ENCODE measurements at places on chromosomes 11 and 22.

- no peak for DNase-seq
These were observed 27.5 kb upstream of the MTNR1B start for GRCh38 chr11:92941676-92942571.

DNA sequence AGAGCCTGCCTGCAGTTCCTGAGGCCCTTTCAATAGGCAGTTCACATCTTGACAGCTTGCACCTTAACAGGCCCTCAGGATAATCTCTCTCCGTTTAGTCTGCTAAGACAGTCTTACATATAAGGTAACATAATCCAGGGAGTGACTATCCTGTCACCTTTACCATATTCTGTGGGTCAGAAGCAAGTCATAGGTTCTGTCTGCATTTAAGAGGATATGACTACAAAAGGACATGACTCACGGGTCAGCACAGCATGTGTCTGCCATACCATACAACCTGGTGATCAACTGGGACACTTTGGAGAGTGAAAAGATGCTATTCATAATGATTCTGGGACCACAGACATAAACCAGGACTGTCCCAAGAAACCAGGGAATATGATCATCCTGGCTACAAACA, 611.1 kb downstream of the SOX6 start:
- DNase-seq = no peak

DNA sequence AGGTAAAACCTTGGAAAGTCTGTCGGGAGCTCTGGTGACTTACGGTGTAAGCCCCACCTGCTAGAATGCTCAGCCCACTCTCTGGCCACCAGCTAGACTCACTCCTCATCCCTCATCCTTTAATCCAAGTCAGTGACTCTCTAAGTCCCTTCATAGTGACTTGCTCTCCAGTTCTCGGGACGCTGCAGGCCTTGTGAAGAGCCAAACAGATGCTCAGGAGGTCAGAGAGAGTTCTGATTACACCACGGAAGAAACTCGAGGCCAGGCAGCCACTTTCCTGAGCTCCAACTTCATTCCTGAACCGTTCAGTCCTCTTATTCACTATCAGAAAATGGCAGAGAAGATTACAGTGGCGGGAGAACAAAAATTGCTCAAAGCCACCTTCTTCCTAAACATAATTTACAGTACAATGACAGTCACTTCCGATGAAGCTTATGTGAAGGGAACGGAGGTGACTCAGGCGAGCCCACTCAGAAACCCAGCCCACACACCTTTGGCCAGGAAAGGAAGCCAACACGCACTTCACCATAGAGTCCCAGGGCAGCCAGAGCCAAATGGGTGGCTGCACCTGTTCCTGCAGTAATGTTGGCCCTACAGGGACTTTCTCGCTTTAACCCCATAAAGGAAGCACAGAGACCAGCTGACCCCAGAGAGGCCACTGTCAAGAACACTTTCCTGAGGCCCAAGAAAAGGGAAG, 100.4 kb downstream of the GALNT18 start:
- DNase-seq = no peak

- no peak for DNase-seq
These were observed 31.8 kb upstream of the MYRF start for GRCh38 chr11:61720597-61720996.

DNA sequence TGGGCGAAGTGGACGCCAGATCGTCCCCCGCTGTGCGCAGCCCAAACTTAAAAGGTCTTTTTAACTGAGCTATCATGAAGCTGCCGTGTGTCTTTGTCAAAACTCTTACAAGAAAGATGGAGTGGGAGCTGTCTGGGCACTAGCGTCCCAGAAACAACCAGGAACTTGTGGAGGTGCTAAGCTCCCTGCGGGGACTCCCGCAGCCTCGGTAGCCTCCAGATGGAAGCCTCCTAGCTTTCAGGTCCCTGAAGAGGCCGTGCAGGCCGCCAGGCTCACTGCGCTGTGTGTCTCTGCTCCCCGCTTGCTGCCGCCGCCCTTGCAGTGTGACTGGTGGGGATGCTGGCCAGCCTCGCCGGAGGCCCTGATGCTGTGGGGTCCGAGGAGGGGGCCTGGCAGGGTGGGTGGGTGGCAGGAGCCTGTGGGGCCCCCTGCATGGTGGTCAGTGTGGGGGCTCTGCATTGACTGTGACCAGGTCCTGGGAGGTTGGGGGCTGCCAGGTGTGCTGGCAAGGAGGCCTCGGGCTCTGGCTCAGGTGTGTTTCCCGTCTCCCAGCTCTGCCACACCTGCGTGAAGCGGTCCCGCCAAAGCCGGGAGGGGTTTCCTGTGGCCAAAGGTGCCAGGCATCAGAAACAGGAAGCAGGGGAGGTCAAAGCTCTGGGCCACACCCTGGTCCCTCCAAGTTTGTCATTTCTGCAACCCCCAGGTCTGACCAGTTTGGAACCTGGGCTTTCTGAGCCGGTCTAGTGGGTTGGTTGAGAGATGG, 1.2 kb downstream of the TRABD start:
- DNase-seq = no peak

DNA sequence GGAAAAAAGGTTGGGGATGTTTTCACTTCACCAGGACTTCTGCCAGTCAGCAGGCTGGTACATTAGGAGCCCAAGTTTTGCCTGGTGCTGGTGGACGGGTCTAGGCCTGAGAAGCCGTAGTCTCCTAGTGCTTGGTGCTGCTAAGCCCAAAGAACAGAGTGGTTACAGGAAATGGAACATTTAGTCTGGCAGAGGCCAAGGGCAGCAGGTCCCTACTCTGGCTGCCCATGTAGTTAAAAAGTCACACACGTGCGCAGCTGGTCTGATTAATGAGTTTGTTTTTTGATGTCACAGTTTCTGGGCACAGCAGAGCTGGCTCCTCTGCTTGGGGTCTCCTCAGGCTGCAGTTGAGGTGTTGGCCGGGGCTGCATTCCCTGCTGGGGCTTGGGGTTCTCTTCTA, 20.6 kb downstream of the BCR start:
- DNase-seq = no peak

DNA sequence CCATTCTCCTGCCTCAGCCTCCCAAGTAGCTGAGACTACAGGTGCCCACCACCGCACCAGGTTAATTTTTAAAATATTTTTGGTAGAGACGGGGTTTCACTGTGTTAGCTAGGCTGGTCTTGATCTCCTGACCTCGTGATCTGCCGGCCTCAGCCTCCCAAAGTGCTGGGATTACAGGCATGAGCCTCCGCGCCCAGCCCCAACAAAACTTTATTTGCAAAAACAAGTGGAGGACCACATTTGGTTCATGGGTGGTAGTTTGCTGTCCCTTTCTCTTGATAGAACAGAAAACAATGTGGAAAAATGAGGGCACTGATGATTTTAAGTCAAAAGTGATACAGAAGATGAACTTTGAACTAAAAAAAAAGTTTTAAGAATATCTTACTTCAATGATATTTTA, 121.8 kb upstream of the SERPIND1 start:
- no peak for DNase-seq

GRCh38 chr11:60097189-60097588, 8.7 kb downstream of the MS4A2 start:
- no peak for DNase-seq

DNA sequence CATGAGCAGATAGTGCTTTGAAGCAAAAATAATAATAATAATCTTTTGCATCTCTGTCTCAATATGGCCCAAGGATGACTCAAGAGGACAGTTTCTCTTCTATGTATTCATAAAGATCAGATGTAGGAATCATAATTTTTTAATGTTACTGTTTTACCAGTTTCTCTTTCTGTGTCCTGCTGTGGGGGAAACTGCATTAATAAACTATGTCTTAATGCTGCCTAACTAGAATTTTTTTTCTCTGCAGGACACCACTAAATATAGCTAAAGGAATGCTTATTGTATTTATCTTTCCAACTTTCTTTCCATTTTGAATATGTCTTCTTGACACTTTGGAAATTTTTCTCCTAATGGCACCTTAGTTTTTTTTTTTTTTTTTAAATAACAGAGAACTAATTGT, 6.5 kb downstream of the FJX1 start:
- DNase-seq = no peak

- no peak for DNase-seq
These were observed 239.6 kb upstream of the MPPED2 start for GRCh38 chr11:30825723-30826122.

DNA sequence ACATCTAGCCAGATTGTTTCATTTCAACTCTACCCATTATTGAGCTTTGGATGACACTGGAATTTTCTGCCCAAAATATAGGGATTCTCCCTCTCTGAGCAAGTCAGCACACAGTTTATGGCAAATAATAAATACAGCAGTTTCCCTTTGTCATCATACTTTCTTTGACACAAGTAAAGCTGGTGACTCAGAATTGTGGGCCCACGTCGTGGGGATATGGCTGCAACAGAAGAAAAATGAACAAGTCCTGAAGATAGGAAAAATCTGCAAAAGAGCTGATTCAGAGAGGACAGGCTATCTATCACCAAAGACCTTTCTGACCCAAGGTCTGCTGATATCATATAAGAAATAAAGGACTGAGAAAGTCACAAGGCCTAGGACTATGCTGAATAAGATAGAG, 236.3 kb upstream of the ZC3H12C start:
- DNase-seq = no peak

- DNase-seq = no peak
These were observed 105.8 kb downstream of the ARHGAP20 start for GRCh38 chr11:110606415-110606814.

GRCh38 chr22:43177479-43177878, 9.5 kb downstream of the TTLL12 start:
- DNase-seq = no peak

DNA sequence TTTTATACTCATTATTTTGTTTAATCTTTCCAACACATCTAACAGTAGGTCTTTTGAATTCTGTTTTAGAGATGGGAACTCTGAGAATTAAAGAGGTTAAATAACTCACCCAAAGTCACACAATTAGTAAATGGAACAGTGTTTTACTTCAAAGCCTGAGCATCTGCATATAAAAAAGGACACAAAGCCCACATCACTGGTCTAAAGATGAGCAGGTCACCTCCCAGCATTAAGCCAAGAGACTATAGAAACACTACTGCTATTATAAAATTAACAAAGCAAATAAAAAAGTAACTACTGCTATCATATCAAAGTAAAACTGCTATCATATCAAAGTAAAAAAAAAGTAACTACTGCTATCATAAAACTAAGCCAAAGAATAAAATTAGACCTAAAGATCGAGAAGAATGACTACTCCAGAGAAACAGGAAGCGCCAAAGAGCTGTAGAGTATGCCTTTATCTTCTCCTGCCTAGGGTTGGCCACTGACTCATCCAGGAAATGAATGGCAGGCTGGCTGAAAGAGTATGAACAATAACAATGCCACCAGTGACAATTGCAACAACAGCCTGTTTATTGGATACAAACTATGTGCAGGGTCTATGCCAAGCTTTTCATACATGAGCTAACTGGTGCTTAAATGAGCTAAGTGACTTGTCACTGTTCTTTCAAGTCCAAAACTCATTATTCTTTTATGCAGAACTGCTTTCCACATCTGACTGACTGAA, 1153.0 kb upstream of the TENM4 start:
- no peak for DNase-seq

GRCh38 chr11:86575927-86576326, 96.5 kb downstream of the ME3 start:
- no peak for DNase-seq

Data from DMS 273 treated with DMSO at 0.1 percent for 48 hours (cell line).